SW 1271 (cell line): ENCODE measurements at places on chromosomes 1 and 21.

DNA sequence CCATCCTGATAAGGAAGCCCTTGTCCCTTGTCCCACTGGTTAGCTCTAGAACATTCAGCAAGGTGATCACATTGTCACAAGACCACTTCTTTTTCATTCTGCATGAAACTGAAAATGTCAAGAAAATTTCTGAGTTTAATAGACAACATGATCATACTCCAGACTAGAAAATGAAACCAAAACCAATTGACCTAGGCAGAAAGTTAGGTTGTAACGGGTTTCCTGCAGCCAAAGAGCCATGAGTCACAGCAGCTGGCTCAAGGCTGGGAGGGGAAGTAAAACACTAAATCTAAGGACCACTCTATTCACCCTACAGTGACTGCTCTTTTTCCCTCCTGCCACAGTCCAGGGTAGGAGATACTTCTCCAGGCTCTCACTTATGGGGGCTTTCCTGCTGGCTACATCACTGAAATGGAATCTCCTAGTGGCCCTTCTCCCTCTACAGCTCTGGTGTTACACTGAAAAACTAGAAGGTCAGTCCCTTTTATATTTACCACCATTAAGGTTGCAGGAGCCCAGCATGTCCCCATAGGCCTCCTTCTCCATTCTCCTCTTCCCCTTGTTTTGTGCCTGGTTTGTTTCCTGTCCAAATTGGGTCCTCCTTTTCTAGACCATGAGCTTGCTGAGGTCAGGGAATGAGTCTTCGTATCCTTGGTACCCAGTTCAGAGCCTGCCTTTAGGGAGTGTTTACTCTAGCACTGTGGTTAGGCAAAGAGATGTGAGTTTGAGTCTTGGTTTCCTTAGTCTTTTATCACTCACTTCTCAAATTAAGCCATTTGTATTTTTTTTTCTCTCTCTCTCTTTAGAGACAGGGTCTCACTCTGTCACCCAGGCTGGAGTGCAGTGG is 236.5 kb upstream of the JUN start:
- no peak for DNase-seq

- no peak for DNase-seq
Observed at GRCh38 chr1:76257823-76258222, 183.3 kb downstream of the ST6GALNAC3 start.

DNA sequence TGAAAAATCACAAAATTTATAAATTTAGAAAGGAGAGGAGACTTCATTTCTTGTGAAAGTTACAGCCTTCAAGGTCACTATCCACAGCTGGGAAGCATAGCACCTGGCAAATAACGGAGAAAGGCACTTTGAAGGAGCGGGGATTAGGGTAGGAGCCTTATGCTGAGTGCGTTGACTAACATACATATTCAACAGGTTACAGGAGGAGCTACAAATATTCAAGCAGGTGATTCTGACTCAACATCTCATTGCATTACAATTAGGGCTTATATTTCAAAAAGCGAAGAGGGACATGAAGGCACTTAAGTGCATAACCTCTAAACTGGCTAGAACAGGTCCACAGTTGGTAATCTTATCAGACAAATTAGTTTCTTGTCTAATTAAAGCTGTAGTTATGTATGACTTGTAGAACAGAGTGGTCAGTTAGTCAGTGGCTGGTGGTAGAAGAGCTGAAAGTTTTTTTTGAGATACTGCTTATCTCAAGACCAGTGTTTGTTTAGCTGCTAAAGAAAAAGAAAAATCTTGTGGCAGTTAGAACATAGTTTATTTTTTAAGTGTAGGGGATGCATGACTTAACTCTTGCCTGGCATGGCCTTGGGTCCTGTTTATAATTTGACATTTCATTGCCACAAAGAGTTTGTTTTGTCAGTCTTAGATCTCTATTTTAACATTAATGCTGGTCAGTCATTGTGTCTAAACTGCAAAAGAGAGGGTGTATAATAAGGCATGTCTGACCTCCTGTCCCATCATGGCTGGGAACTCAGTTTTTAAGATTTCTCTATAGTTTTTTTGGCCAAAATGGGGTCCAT is 311.5 kb downstream of the DUSP10 start:
- no peak for DNase-seq

- no peak for DNase-seq
Observed at GRCh38 chr1:186498071-186498470, 37.2 kb upstream of the PDC start.

GRCh38 chr1:201270616-201271390 is 12.5 kb upstream of the PKP1 start:
- no peak for DNase-seq

- no peak for DNase-seq
Observed at GRCh38 chr1:224689374-224689773, 73.3 kb downstream of the CNIH3 start.

DNA sequence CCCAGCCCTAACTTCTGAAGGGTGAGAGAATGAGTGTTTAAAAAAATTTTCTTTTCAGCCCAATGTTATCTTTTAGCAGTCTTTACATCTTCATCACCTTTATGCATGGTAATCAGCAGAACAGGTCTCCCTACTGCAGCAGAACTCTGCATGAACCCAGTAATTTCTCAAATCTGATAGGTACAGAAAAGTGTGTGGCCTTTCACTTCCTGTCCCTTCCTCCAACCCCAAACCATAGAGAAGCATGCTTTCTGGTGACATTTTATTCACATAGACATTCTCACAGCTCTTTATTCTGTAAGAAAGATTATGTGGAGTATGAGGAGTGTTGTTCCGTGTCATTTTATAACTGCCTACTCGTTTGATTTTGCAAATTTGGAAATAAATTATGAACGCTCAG is 68.6 kb downstream of the RPAP2 start:
- DNase-seq: no peak
